ENCODE measurements at places on chromosomes 2 and 18.

DNA sequence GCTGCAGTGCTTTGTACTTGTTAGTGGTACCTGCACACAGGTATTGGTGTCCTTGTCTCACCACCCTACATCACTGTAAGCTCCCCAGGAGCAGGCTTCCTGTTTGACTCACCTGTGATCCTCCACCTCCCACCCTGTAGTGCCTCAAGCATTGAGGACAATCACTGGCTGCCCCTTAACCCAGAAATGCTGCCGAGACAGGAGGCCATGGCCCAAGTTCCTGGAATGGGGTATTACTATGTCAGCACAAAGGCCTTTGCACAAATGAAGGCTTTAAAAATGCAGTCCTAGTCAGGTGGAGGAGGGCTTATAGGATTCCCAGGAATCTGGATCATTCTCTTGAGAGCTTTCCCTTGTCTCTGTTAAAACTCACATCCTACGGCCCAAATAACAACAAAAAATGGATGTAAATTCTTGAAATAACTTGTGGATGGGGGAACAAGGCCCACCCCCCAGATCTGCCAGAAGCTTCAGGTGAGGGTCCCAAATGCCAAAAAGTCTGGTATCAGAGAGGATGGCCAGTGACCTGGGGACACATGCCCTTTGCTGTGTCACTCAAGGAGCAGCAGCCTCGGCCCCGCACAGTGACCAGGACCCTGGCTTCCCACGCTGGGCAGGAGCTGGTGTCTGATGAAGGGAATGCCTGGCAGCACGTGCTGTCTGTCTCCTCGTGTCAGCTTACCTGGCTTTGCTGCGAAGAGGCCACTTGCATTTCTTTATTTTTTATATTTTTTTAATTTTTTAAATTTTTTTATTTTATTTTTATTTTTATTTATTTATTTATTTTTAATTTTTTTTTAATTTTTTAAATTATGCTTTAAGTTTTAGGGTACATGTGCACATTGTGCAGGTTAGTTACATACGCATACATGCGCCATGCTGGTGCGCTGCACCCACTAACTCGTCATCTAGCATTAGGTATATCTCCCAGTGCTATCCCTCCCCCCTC is 3.7 kb upstream of the IL37 start:
- H3K27me3 ChIP-seq = no peaks in the 10 kb centered on the region
- no peak for DNase-seq
- no peaks in the 10 kb centered on the region for H3K4me1 ChIP-seq
- H3K27ac ChIP-seq = no peak overlapping the region
- H3K36me3 ChIP-seq = no peaks in the 10 kb centered on the region

DNA sequence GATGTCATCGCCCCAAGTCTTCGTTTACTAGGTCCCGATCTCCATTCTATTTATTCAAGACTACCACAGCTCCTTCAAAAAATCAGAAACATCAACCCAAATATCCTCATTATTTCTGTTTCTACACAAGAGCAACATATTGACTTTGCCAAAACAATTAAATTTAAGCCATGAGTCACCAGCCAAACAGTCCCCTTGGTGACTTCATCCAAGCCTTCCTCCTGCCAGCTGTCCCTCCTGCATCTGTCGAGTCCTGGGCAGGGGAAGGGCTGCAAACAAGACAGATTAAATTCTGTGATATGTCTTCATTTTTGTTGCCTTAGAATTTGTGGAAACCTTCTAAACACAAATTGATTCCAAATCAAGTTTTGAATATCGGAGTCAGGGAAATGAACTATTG is 110.3 kb downstream of the SP3 start:
- DNase-seq = no peak
- H3K36me3 ChIP-seq = no peaks in the 10 kb centered on the region
- H3K4me1 ChIP-seq = no peaks in the 10 kb centered on the region
- H3K4me3 ChIP-seq = no peak overlapping the region
- no peaks in the 10 kb centered on the region for H3K27me3 ChIP-seq
- no peak overlapping the region for H3K27ac ChIP-seq

DNA sequence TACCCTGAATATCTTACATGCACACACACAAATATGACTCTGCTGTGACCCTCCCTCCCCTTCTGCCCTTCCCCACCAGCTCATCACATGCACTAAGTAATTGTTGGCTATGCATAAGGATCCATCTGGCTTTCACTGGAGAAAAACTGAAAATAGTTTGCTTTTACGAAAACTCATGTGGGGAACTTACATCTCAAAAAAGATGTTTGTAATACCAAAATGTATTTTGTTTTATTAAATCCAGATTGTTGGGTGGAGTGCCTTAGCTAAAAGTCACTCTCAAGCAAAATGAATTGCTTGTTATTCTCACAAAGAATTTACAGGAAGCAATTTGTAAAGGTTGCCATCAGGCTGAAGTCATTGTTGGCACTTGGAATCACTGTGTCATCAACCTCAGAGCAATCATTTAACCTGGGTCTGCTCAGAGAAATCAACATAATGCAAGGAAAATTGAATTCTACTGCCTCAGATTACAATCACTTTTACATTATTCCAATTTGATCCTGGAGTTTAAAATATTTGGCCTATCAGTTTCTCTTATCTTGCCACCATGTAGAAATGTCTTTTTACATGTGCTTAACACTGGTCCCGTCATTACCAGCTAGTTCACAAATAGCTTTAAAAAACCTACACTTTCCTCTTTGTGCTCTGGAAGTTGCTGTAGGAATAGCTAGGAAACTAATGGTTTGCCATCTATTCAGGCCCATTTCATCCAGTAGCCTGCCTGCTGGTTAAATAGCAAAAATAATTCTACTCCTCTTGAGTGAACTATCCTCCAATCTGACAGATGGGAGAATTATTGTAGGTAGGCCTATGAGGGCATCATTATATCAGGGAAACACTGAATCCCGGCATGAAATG is 90.3 kb upstream of the TMEM17 start:
- H3K27me3 ChIP-seq = no peaks in the 10 kb centered on the region
- H3K4me1 ChIP-seq = no peaks in the 10 kb centered on the region

GRCh38 chr2:197813093-197813787 is 8.8 kb downstream of the PLCL1 start:
- peaks cover 8% of the 10 kb centered on the region for H3K27me3 ChIP-seq
- no peaks in the 10 kb centered on the region for H3K36me3 ChIP-seq

GRCh38 chr2:28338046-28338817 is 54.4 kb upstream of the FOSL2 start:
- H3K4me3 ChIP-seq = no peak overlapping the region
- H3K36me3 ChIP-seq = no peaks in the 10 kb centered on the region
- DNase-seq = no peak
- H3K4me1 ChIP-seq = peaks cover 28% of the 10 kb centered on the region

DNA sequence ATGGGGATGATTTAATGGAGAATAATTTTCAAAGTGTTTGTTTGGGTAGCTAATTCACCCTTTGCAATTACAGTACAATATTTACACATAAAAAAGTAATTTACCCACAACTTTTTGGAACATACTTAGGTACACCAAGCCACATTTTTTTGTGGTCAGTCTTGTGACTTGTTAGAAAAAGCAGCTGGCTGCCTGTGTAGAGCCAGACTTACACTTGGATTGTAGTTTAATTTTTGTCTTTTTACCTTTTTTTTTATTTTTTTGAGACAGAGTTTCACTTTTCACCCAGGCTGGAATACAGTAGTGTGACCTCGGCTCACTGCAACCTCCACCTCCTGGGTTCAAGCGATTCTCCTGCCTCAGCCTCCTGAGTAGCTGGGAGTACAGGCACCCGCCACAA is 45.4 kb downstream of the RALBP1 start:
- no peaks in the 10 kb centered on the region for H3K4me1 ChIP-seq
- no peak for DNase-seq
- H3K27me3 ChIP-seq = no peaks in the 10 kb centered on the region
- H3K36me3 ChIP-seq = peaks cover 17% of the 10 kb centered on the region
- no peak overlapping the region for H3K4me3 ChIP-seq
- H3K27ac ChIP-seq = no peak overlapping the region

DNA sequence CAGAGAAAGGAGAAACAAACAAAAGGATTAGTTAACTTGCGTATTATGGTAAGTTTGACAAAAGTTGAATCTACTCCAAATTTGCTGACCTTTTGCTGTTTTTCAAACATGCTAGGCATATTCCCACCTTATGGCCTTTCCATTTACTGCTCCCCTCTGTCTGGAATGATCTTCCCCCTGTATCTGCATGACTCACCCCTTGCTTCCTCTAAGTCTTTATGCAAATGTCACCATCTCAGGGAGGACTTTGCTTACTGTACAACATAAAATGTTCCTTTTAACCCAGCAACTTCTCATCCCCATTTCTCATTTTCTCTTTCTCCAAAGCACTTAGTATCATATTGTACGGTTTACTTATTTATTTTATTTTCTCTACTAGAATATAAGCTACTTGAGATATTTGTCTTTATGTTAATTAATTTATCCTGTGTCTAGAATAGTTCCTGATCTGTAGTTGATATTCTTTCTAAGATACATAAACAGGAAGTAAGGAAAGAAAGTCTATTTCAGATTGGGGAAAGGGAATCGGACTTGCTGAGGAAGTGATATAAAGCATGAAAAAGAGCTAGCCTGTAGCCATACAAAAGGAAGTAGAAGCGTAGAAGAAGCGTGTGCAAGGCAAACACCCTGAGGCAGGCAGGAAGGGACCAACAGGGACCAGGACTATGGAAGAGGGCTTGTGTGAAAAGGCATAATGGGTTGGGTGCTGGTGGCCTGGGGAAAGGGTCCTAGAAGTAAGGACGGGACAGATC is 144.9 kb upstream of the ERBB4 start:
- no peaks in the 10 kb centered on the region for H3K27me3 ChIP-seq
- no peak overlapping the region for H3K27ac ChIP-seq
- H3K36me3 ChIP-seq = no peaks in the 10 kb centered on the region
- no peaks in the 10 kb centered on the region for H3K4me1 ChIP-seq
- no peak for DNase-seq

GRCh38 chr2:50769406-50770181 is 262.3 kb downstream of the NRXN1 start:
- no peak for DNase-seq
- no peaks in the 10 kb centered on the region for H3K27me3 ChIP-seq
- no peak overlapping the region for H3K4me3 ChIP-seq
- no peaks in the 10 kb centered on the region for H3K36me3 ChIP-seq

GRCh38 chr2:43758739-43759138 is 15.1 kb upstream of the DYNC2LI1 start:
- no peaks in the 10 kb centered on the region for H3K4me1 ChIP-seq
- no peak overlapping the region for H3K4me3 ChIP-seq
- no peaks in the 10 kb centered on the region for H3K27me3 ChIP-seq
- DNase-seq = no peak
